Muscle of leg (tissue), 16 donors: ENCODE measurements at places on chromosomes 1 and 21. TPM values are rescaled to one million over a fixed set of nuclear protein-coding genes. Genes with fewer than 3 reads are reported as not detected.

Gene AADACL3
- not detected for polyA plus RNA-seq

Gene RASAL2
- polyA plus RNA-seq: 12.9 TPM

Gene TNFRSF14
- 11.0 TPM for polyA plus RNA-seq

Gene HSD3B2
- not detected for polyA plus RNA-seq

Gene THEM5
- polyA plus RNA-seq: 0.47 TPM

Gene LRRC3
- 2.5 TPM for polyA plus RNA-seq

Gene ADORA1
- polyA plus RNA-seq: 2.2 TPM

Gene RAD54L
- polyA plus RNA-seq: 7.3 TPM
